ENCODE measurements at places on chromosomes 16 and 17. TPM values are rescaled to one million over a fixed set of nuclear protein-coding genes. Genes with fewer than 3 reads are reported as not detected.

The USP32 gene
- 34.2 TPM for total RNA-seq

The HSD17B2 gene
- not detected for total RNA-seq

The KRTAP9-4 gene
- not detected for total RNA-seq

The GAS2L2 gene
- not detected for total RNA-seq

The CNTNAP4 gene
- not detected for total RNA-seq

The SEC14L5 gene
- not detected for total RNA-seq

The KRTAP1-1 gene
- total RNA-seq = not detected

The CCDC144A gene
- total RNA-seq = 3.0 TPM
